ENCODE measurements at places on chromosomes 12 and 14.

GRCh38 chr12:116943419-116944372, 32.9 kb downstream of the FBXW8 start:
- no peak for DNase-seq

DNA sequence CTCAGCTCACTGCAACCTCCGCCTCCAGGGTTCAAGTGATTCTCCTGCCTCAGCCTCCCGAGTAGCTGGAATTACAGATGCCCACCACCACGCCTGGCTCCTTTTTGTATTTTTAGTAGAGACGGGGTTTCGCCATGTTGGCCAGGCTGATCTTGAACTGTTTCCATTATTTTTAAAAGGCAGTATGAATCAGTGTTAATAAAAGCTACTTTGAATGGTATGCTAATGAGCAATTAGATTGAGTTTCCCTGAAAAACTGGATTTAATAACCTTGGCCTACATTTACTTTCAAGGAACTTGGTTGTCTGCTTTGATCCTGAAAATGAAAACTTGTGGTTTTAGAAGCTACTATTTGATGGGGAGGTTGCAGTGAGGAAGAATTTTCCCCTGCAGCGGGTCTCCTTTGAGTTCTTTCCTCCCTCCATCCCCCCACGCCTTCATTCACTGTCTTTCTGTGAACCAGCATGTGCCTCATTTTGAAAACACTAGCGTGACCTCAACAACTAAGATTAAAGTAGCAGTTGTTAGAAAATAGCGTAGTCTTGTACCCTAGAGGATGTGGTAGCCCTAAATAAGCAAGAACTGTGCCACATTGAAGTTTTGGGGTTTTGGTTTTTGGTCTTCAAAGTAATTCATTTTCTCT, 17.8 kb upstream of the RPS6KA5 start:
- DNase-seq: no peak

- DNase-seq: no peak
Measured at GRCh38 chr12:121132601-121133481, at the start of gene P2RX7. Gene P2RX7, plus strand, starts transcription at chr12:121132876. Its CDS starts 95 bp downstream, at chr12:121132971.

DNA sequence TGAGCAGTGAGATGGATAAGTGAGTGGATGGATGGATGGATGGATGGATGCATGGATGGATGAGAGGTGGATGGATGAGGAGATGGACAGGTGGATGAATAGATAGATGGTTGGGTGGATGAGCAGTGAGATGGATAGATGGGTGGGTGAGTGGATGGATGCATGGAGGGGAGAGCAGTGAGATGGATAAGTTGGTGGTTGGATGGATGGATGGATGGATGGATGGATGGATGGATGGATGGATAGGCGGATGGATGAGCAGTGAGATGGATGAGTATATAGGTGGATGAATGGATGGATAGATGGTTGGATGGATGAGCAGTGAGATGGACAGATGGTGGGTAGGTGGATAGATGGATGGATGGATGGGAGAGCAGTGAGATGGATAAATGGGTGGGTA, 30.6 kb downstream of the LRRC74A start:
- DNase-seq: no peak

GRCh38 chr12:107967170-107967569, 161.9 kb upstream of the WSCD2 start:
- no peak for DNase-seq

DNA sequence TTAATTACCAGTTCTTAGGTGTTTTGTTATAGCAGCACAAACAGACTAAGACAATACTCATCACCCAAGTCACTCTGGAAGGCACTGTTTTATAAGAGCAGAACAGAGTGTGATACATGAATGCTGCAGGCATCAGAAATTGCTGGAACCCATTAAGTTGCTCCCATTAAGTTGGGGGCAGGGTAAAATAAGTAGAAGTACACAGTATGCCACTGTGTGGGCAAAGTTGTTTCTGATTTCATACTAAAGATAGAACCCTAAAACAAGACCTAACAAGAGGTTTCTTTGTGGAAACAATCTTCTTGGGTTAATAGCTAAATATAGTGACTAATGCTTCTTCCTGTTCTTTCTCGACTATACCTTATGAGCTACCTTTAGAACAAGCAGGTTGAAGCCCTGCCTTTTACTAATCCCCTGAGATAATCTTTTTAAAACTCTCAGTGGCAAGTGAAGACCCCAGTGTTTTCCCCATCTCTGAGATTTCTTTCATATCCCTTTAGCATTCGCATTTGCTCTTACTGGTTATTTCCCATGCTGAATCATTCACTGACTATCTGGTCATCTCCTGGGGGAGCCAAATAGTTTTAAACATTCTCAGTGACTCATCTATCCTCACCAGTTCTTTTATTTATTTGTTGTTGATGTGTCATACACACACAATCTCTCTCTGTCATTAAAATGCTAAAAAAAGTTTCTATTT, 52.3 kb downstream of the SOCS2 start:
- no peak for DNase-seq

GRCh38 chr14:35296545-35296944, 4.4 kb downstream of the PSMA6 start:
- DNase-seq: no peak

DNA sequence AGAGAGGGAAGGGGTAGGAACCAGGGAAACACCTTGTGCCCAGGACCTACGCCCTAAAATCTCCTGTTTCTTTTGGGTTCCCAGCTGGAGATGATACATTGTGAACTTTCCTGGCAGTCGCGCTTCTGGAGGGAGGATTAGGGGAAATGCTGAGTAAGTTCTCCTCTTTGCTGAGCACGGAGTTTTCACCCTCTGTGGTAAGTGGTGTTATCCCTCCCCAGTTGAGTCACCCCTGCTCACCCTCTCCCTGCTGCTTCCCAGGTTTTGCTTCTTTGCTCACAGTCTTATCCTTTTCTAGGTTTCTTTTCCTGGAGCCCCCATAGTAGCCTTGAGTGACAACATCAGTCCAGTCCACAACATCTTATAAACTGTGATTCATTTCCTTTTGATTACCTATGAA, 789.1 kb downstream of the TMEM121 start:
- no peak for DNase-seq

GRCh38 chr12:57887631-57888408, 41.3 kb upstream of the CTDSP2 start:
- DNase-seq: no peak

DNA sequence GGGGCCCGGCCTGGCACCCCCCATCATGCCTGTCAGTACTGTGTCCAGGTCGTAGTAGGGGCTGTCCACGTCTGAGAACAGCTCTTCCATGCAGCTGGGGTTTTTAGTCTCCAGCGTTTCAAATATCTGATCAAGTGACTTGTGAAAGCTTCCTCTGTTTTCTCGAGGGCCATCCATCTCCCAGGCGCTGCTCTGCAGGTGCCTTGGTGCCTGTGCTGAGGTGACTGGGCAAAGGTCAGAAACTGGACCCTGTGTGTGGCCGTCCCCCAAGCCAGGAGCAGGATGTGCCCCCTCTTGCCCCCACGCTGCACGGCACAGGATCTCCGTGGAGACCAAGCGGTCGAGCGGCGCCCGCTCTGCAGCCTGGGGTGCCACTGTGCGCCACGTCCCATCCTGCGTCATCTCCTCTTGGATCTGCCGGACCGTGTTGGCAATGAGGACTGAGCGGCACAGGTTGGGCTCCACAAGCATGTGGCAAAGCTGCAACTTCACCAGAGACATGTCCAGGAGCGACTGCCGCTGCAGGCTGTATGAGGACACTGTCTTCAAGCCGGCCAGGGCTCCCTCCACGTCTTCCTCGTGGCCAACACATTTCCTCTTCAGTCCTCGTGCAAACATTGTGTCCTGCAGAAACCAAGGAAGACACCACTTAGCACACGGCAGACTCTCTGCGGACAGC, 9.4 kb downstream of the CDCA4 start:
- DNase-seq: no peak

DNA sequence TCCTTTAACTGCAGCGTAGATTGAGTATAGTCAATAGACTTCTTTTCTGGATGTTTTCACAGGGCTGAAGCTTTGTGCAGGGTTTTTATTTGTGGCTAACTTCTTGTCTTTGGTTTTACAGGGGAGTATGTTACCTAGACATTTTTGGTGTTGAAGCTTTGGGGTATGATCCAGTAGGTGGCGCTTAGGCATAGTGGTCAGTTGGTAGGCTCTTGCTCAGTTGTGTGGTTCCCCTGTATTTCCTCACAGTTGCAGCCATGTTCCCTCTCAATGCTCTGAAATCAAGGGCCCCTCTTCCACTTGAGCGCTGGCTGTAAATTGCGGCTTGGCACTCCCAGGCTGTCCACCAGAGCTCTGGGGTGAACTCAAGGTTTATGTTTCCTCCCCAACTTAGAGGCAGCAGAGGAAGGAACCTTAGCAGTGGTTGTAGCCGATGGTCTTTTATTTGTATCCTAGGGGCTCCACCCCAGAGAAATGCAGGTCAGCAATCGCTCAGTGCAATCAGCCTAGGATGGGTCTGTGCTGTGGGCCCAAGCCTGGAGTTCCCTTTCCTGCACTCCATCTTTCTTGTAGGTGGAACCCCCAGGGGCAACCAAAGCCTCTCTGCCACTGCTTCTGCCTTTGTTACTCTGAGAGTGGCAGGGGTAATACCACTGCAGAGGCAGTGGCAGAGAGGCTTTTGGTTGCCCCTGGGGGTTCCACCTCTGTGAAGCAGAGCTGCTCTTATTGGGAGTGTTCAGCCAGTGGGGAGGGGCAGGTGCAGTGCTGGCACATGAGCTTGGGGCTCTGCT, 55.1 kb downstream of the CMAS start:
- DNase-seq: no peak

- DNase-seq: no peak
Measured at GRCh38 chr12:47987411-47988072, 16.7 kb downstream of the COL2A1 start.

DNA sequence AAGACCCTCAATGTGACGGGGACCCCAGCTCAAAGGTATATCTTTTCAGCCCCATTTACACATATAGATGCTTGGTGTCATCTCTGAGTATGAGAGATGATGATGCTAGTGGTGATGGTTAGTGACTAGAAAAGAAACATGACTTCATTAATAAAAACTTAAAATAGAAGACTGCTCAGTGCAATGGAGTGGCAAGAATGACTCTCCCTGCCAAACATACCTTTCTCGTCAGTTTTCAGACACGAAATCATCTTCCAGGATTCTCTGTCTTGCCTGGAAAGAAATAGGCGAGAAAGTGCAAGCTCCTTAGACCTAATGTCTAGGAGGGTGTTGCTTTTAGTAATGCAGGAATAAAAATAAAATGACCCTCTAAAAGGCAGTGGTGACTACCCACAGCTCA, 71.7 kb downstream of the TPH2 start:
- no peak for DNase-seq

DNA sequence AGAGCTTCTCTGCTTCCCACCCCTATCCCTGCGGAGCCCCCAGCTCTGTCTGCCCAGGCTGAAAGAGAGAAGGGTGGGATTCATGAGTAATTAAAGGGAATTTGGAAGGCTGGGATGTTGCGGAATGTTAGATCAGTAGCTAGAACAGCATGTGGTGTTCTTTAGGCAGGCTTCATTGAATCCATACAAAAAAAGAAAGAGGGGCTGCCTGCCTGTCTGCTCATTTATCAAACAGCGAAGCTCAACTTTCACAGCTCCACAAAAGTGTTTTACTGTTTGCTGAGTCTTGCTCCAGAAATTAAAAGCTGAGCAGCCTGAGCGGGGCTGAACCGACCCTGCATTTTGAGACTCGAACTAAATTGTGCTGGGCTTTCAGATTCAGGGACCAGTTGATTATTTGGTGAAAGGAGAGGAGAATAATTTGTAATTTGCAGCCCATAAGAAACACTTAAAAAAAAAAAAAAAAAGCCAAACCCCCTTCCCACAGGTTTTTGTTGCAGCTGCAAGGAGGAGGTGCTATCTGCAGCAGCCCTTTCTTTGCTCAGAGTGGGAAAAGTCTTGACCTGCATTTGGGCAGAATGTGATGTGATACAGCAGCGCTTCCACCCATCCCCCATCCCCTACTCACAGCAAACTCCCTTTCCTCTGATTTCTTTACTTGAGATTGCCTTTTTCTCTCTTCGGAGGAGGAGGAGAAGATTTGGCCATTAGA, 89.7 kb downstream of the RFX4 start:
- no peak for DNase-seq

GRCh38 chr12:121144416-121144914, 11.8 kb downstream of the P2RX7 start:
- no peak for DNase-seq

DNA sequence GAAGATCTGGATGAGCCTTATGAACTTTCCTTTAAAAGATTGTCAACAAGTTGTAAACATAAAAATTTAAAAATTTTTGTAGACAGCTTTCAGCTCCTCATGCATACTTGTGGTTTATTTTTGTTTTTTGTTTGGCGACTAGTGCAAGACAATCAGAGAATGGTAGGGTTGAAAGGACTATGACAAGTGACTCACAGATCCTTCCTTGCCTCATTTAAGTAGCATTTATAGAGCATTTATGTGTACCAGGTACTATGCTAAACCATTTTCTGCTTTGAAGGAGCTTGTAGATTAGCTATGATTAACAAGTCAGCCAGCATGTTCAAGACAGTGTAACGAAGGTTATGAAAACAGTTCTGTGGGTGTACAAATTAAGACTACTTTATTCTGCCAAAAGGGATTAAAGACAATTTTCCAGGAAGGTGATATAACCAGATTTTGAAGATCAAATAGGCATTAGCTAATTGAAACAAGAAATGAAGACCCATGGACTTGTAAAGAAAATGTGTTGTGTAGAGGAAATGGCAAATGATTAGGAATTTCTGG, 122.0 kb downstream of the PCNX1 start:
- no peak for DNase-seq

DNA sequence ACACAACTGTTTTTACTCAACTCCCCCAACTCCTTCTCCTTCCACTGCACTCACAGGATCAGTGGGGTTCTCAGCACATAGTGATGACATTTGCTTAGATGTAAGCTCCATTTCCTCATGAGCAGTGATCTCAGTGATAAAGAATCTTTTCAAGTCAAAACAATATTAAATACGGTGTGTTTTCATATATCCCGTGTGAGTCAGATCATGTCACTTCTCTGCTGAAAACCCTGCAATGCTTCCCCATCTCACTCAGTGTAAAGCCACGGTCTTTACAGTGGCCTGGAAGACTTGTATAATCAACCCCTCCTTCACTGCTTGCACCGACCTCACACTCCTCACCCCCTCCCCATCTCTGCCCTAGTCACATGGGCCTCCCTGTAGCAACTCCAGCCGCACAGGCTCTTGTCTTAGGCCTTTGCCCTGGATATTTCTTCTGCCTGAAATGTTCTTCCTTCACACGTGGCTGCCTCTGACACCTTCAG, 149.7 kb upstream of the ARHGAP5 start:
- DNase-seq: no peak

DNA sequence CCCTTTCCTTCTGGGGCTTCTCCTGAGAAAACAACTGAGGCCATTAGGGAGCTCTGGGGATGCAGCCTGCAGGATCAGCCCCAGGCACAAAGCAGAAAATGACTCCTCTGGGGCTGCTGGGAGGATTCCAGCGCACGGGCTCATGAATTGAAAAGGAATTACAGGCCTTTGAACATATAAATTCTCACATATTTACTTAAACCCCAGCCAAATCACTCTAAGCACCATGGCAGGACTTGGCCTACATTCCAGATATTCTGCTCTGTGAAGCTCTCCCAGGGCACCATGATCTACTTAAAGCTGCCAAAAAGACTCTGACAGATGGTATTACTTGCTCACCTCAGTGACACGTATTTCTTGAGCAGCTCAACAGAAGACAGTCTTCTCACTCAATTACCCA, 87.2 kb downstream of the ZFC3H1 start:
- no peak for DNase-seq

GRCh38 chr14:71720978-71721624, 211.1 kb upstream of the RGS6 start:
- no peak for DNase-seq

Data from esophagus squamous epithelium (tissue), 5 donors.